Breast epithelium (tissue), 4 donors: ENCODE measurements at places on chromosomes 5 and 9. TPM values are rescaled to one million over a fixed set of nuclear protein-coding genes. Genes with fewer than 3 reads are reported as not detected.

- no peak for DNase-seq
Measured at GRCh38 chr9:102405218-102405867, 589.8 kb upstream of the CYLC2 start.

- DNase-seq, result no peak
Measured at GRCh38 chr5:174972291-174972690, 247.9 kb downstream of the MSX2 start.

MOCS2 gene
- 48.2 TPM for total RNA-seq

- peak; percentile 10 for DNase-seq
Measured at GRCh38 chr9:92656537-92656925, 13.4 kb downstream of the IPPK start.

NPR3 gene
- total RNA-seq, result 2.0 TPM

DNA sequence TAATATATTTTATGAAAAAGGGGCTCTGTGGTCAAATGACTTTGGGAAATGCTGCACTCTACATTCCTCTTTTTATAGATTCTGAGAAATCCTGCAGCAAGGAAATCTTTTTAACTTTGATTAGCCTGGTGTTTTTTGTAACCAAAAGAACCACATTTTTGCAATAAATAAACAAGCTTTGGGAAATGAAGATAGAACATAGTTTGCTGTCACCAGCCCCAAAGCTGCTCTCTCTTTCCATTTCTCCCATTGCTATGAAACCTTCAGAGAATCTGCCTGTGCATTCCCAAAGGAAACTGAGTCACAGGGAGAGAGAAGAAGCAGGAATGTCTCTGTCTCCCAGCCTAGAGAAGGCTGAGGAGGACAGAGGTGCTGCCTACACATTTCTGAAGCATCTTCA is 59.0 kb downstream of the COL15A1 start:
- no peak for DNase-seq

GRCh38 chr5:174303437-174304045 is 258.0 kb downstream of the NSG2 start:
- DNase-seq, result no peak

DNA sequence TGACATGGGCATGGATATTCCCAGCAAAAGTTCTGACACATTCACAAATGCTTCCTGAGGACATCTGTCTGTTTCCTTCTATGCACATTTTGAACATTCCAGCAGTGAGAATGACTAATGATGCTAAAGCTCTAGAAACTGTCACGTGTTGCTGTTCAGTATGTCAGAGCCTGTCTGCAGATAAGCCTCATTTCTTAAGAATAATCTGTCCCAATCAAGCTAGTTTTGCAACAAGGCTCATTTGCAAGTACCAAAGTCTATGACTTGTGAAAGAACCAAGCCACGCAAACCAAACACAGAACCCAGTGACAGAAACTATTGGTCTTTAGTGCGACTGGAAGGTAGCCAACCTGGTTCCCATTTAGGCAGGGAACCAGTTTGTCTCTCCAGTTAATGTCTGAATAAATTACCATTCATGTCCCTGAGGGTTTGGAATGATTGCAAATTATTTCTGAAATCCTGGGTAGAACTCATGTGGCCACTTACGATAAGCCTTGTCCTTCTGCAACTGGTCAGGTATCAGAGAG is 178.5 kb downstream of the C9orf152 start:
- DNase-seq, result no peak

DNA sequence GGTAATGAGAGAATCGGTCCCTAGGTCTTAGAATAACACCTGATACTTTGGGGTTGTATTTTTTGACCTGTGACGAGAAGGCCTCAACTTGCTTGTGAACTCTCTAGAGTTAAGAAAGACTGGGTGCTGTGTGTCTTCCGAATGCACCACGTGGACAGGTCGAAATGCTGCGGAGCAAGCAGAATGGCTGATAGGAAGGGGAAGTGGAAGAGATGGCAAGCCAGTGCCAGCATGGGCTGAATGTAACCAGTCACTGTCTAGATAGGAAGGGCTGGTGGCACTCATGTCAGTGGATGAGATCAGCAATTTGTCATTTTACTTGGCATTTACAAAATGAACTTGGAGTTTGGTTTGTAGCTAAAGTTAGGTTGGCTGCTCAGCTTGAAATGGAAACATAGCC is 5.6 kb downstream of the OTULINL start:
- no peak for DNase-seq

CDH18 gene
- total RNA-seq, result not detected
